ENCODE measurements at places on chromosomes 11 and 22.

DNA sequence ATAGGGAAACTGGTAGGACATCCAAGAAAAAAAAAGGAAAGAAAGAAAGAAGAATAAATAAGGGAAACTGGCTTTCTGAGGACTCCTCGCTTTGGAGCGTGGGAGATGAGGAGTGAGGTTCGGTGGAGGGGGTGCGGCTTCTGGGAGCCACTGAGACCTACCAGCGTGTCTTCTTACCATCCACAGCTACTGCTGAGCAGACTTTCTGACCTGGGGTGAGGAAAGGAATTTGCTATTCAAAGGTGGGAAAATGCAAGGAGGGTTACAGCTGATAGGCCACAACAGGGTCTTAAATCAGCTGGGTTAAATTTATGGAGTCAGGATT, 488 bp upstream of the SELENOM start:
- DNase-seq: no peak

DNA sequence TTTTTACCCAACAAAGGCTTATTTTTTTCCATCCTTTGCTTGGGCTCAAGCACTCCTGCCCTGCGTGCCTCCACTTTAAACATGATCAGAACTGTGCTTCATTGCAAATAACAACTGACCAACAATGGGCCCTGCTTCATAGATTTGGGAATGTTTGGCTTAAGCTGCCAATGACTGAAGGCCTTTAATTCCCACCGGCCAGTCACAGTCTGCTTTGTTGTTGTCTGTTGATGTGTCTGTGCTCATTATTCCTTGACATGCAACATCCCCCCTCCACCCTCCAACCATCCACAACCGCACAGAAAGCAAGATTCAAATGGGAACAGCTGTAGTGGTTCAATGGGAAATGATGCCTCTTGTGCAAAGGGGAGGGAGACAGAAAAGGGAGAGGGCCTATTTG, 23.0 kb downstream of the PAX6 start:
- peak; percentile 83 for DNase-seq

DNA sequence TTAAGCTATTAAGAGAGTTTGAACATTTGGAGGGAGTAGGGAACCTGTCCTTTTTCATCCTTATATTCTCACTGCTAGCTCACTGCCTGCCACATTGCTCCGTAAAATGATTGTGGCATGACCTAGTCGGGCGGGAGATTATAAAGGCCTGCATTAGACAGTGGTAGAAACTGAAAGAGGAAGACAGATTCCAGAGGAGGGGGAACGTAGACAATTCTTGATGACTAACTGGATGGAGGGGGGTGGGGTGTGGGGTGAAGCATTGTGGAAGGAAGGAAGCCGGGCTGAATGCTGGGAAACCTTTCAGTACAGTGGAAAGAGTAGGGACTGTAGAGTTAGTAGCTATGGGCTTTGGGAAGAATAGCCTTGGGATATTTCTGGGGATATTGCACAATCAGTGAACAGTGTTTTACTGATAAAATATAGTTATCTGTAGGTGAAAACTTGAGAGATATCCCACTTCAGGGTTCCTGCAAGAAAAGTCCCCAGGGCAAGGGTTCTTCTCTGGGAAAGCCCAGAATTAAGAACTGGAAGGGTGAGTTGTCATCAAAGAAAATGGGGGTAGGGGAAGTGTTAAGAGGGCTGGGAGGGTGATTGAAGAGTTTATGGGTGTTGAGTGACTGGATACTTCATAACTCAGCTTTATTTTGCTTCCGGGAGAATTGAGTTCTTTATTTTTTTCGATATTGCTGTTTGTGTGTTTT, 2.1 kb downstream of the MED15 start:
- DNase-seq: peak; percentile 12

DNA sequence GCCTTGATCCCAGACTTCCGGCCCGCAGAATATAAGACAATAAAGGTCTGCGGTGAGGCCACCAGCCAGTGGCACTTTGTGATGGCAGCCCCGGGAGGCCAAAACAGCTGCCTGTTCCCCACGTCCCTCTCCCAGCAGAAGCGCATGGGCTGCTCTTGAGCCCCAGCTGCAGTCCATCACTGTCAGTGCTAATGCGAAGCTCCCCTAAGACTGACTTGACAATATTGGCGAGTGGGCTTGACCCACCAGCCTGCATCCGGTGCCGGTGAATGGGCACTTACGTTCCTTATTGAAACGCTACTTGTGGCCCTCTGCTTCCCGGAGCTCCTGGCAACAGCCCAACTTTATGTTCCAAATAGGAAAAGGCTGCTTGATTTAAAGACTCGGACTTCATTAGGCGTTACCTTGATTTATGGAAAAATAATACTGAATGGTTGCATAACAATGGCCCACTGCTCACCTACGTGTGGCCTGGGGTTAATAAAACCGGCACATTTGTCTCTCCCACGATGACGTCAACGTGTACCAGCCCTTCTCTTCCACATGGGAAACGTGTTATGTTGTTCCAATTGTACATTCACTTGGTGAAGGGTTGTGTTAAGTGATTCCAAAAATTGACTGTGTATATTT, 93.4 kb upstream of the SEPTIN5 start:
- DNase-seq: peak; percentile 28

GRCh38 chr11:86220653-86221052, 23.9 kb upstream of the EED start:
- no peak for DNase-seq

DNA sequence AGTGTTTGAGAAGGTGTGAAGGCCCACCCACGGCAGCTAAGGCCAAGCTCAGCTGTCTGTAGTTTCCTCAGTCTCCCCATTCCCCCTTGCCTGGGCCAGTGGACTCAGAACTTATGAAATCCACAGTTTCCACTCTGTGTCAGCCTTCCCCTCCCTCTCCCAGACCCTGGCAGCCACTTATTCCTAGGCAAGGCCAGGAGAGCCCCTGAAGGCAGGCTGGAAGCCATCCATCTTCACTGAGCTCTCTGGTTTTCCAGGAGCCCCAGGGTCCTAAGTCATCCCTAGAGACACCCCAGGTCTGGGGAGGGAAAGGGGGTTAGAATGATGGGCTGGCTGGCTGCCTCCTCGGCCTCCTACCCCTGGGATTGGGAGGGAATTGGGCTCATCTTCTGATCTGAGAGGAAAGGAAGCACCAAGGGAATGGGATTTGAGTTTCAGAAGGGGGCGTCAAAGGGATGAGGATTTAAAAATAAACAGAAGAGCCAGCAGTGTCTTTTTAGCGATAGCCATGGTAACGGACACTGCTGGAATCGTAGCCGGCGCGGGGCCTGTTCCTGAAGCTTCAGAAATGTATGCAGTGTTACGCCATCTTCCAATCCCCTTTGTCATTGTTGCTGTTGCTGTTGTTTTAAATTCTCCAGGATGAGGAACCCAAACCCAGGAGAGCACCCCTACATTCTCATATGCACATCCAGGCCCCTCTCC, 561.1 kb upstream of the CADM1 start:
- no peak for DNase-seq

GRCh38 chr11:8959546-8960166, 4.6 kb downstream of the TMEM9B start:
- DNase-seq: peak; percentile 35

- no peak for DNase-seq
Measured at GRCh38 chr11:112584672-112585071, 324.0 kb upstream of the PLET1 start.

DNA sequence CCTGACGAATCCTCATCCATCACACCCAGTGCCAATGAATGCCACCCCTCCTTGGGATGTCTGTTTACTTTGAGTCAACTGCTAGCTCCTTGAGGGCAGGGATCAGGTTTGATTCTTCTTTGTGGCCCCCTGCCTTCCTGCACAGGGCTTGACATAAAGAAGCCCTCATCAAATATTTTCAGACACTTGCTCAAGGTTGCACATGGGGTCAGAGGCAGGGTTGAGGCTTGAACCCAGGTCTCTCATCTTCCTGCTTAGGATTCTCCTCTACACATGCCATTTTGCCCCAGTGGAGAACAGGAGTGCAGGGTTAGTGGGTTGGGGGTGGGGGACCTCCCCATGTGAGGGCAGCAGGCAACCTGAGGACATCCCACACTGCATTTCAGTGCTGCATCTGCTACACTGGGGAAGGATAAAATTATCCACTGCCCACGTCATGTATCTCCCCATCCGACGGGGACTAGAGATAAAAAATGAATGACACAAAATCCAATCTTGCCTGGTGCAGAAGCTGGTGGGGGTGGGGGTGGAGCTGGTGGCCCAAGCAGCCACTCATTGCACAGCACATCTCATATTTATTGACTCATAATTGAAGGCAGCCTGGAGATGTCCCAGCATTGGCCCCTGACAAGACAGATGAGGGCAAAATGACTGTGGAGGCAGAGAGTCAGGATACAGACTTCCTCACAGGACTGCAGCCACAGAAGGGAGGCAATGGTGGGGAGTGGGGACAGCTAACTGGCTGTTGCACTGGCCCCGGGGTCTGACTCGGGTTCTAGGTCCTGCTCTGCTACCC, 41.3 kb downstream of the NEU3 start:
- DNase-seq: no peak

GRCh38 chr11:9330387-9331384, 16.3 kb upstream of the TMEM41B start:
- no peak for DNase-seq

GRCh38 chr11:35765211-35765610, 102.6 kb downstream of the TRIM44 start:
- DNase-seq: no peak

GRCh38 chr11:87281496-87281895, 243.8 kb downstream of the TMEM135 start:
- DNase-seq: no peak

GRCh38 chr11:11403763-11404725, 51.0 kb upstream of the CSNK2A3 start:
- peak; percentile 68 for DNase-seq

- no peak for DNase-seq
Measured at GRCh38 chr11:125228993-125229392, 64.4 kb downstream of the PKNOX2 start.

DNA sequence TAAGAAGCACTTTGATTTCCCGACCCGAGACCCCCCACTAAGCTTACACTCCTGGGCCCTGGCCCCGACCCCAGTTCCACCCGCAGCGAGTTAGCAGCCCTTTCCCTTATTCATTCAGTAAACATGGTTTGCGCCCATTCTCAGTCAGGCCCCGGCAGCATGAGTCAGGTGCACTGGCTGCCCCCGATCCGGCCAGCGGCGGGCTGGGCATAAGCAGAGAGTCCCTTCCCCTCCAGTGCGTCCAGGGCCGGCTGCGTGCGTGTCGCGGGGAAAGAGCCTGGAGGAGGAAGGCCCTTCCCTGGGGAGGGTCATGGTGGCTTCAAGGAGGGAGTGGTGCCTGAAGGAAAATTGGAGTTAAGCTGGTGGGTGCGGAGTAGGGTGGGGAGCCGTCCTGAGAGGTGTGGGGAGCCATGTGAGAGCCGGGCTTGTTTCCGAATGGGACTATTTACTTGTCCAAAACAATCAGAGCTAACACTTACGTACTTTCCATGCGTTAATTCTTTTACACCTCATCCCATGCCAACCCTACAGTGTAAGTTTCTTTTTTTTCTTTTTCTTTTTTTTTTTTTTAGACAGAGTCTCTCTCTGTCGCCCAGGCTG, 657 bp downstream of the IGHMBP2 start:
- no peak for DNase-seq

DNA sequence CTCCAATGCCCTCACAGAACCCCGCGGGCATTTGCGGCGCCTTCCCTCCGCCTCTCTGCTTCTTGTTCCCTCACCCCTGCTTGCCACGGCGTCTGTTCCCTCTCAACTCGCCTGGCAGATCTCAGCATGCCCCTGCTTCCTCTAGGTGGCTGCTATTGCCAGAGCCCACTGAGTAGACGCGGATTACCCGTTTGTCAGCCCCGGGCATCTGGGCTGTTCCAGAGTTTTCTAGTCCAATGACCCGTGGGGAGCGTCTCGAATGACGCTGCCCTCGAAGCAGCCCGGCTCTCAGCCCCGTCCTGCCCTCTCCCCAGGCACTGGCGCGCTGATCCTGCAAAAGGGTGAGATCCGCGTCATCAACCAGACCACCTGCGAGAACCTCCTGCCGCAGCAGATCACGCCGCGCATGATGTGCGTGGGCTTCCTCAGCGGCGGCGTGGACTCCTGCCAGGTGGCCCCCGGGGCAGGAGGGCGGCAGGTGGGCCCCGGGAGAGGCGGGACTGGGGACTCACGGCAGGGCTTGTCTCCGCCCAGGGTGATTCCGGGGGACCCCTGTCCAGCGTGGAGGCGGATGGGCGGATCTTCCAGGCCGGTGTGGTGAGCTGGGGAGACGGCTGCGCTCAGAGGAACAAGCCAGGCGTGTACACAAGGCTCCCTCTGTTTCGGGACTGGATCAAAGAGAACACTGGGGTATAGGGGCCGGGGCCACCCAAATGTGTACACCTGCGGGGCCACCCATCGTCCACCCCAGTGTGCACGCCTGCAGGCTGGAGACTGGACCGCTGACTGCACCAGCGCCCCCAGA, 49.7 kb downstream of the ST14 start:
- DNase-seq: no peak

GRCh38 chr11:70185348-70186055, 17.6 kb upstream of the FADD start:
- DNase-seq: no peak

- no peak for DNase-seq
Measured at GRCh38 chr11:124766156-124766555, 4.1 kb upstream of the ESAM start.

GRCh38 chr11:102883141-102883540, 8.4 kb upstream of the MMP12 start:
- DNase-seq: no peak

- no peak for DNase-seq
Measured at GRCh38 chr11:27061461-27061821, 20.8 kb downstream of the BBOX1 start.

- DNase-seq: peak; percentile 47
Measured at GRCh38 chr11:59668188-59668949, 468 bp downstream of the PATL1 start.

GRCh38 chr22:50605002-50605612, 4.5 kb downstream of the MAPK8IP2 start:
- DNase-seq: no peak

- peak; percentile 49 for DNase-seq
Measured at GRCh38 chr11:92828556-92828955, 140.9 kb upstream of the MTNR1B start.

DNA sequence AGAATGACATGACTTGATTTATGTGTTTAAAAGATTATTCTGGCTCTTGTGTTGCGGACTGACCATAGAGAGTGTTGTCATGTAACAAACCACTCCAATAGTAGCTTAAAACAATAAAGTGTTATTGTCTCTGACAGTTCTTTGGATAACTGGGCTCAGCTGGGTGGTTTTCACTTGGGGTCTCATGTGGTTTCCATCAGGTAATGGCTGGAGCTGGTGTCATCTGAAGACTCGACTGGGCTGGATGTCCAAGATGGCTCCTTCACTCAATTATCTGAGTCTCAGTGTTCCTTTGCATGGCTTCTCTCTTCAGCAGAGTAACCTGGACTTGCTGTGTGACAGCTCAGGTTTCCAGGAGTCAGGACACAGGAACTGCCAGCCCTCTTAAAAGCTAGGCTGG, 104.3 kb upstream of the NNMT start:
- no peak for DNase-seq

GRCh38 chr11:63573881-63574855, 11.0 kb upstream of the PLAAT2 start:
- peak; percentile 12 for DNase-seq

DNA sequence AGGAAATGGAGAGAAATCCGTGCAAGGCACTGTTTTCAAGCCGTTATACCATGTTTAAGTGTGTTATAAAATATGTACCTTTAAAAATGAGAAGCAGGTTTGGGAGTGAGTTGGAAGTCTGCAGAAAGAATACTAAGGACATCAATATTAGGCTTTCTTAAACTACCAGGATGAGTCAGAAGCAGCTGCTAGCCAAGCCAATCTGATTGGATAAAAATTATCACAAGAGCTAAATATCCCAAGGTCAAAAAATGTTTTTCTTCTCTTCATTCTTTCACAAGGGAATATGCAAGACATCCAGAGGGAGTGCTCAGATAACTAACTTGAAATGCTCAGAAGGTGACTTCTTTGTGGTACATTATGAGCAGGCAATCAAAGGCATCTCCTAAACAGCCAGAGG, 19.3 kb upstream of the CKAP5 start:
- no peak for DNase-seq

Data from retina (tissue), 1 donor.